ENCODE measurements at places on chromosomes 16 and 17. TPM values are rescaled to one million over a fixed set of nuclear protein-coding genes. Genes with fewer than 3 reads are reported as not detected.

Gene RNF222
- total RNA-seq: not detected

Gene HSD11B2
- total RNA-seq: 6.1 TPM

Gene KCNJ16
- not detected for total RNA-seq

Gene AXIN2
- 5.1 TPM for total RNA-seq

Gene HAS3
- not detected for total RNA-seq

Gene SOX8
- total RNA-seq: 116 TPM

Gene B3GNT9
- 57.4 TPM for total RNA-seq

Gene DRC7
- total RNA-seq: not detected

Gene CIAPIN1
- 78.8 TPM for total RNA-seq

Gene CFAP52
- total RNA-seq: not detected

Gene TAC4
- total RNA-seq: not detected

Gene BICDL2
- total RNA-seq: not detected

Gene TAT
- total RNA-seq: not detected

Gene SKAP1
- total RNA-seq: not detected

Gene PIRT
- total RNA-seq: not detected

Gene PRAC1
- total RNA-seq: not detected

All from myocyte (in vitro differentiated cells).